ENCODE measurements at places on chromosomes 3 and 15.

- no peak for DNase-seq
These were observed 1.3 kb downstream of the CFAP100 start for GRCh38 chr3:126395846-126396513.

- DNase-seq = no peak
These were observed 49.6 kb downstream of the CEMIP start for GRCh38 chr15:80828796-80829195.

GRCh38 chr15:59924812-59925522 lies 79.1 kb upstream of the FOXB1 start:
- DNase-seq = no peak

DNA sequence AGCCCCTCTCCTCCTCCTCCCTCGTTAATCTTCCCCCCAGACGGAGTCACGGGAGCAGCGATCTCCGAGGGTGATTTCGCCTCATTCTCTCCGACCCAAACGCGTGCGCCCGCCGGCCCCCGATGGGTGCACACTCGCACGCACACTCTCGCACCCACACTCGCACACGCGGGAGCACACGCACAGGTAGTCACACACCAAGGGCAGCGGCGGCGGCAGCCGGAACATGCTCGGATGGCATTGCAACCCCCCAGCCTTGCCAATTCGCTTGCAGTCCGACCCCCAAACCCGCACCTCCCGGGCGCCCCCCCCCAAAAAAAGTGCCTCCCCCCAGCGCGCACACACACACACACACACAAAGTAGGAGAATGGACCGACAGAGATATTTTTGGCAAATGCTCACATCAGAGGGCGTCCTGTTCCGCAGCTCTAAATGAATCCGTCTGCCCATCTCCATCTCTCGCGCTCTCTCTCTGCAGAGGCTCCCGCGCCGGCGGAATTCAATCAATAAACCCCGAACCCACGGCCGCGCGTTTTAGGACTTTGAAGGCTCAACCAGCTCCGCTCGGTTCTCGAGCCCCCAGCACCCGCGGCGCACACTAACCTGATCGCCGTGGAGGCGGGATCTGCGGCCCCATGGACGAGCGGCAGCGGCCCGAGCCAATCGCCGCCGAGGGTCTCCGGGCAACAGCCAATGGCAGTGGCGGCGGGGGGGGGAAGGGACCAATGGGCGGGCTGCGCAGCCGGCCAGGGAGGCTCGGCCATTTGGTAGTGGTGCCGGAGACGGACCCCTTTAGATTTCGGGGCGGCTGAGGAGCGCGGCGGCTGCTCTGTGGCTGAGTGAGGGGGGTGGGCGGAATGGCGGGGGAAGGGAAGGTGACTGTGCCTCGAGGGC lies at the start of gene ANP32A:
Gene ANP32A, minus strand, starts transcription at position 601 of the 895 bp plus-strand sequence. Its CDS starts 144 bp downstream, at position 457.
- DNase-seq = peak; percentile 98

- no peak for DNase-seq
These were observed 48.2 kb upstream of the FMN1 start for GRCh38 chr15:33242669-33243191.

DNA sequence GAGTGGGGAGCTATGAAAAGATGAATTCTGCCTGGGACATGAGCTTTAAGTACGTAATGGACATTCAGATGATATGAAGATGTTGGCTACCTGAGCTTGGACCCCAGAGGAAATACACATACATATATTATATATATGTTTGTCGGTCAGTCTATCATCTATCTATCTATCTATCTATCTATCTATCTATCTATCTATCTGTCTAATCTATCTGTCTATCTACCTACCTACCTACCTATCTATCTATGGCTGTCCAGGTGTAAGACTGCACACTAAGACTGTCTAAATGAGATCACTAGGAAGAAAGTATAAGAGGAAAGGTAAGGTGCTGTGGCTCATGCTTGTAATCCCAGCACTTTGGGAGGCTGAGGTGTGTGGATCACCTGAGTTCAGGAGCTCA lies 18.2 kb upstream of the CELF6 start:
- no peak for DNase-seq

GRCh38 chr3:70737666-70738290 lies 425.3 kb upstream of the MDFIC2 start:
- no peak for DNase-seq

GRCh38 chr3:180911876-180912303 lies 580 bp upstream of the FXR1 start:
- no peak for DNase-seq

DNA sequence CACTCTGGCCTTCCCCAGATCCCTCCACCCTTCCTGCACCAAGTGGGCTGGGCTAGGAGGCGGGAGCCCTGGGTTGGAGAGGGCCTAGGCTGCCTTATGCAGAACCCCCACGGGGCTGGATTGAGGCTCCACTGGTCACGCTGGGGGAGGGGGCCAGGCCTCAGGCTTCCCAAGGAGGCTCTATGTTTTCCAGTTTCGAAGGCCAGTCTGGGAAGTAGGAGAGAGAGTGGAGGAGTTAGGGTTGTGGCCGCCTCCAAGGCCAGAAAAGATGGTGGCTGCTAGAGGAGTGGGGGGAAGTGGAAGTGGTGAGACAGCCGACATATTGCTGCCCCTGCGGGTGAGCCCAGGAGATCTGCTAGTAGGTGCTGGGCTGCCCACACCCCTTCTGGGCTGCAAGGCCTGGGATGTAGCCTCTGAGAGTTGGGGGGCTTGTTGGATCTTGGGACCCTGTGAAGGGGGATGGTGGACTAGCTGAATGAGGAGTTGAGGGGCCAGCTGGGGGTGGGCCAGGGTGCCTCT lies 1.2 kb downstream of the GNAI2 start:
- DNase-seq = peak; percentile 35

DNA sequence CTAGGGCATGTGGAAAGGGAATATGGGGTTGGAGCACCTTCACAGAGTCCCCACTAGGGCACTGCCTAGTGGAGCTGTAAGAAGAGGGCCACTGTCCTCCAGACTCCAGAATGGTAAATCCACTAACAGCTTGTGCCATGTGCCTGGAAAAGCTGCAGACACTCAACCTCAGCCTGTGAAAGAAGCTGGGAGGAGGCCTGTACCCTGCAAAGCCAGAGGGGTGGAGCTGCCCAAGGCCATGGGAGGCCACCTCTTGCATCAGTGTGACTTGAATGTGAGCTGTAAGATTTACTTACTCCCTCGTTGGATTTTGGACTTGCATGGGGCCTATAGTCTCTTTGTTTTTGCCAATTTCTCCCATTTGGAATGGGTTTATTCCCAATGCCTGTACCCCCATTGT lies 705.2 kb upstream of the ROBO1 start:
- no peak for DNase-seq
